Peyer's patch (tissue), 4 donors: ENCODE measurements at places on chromosomes 4 and X.

GRCh38 chr4:7411896-7412553, 22.7 kb downstream of the PSAPL1 start:
- DNase-seq = no peak

- no peak for DNase-seq
Observed at GRCh38 chr4:138902705-138903104, 112.9 kb upstream of the NOCT start.

- no peak for DNase-seq
Observed at GRCh38 chr4:153816542-153816941, 27.7 kb upstream of the SFRP2 start.

DNA sequence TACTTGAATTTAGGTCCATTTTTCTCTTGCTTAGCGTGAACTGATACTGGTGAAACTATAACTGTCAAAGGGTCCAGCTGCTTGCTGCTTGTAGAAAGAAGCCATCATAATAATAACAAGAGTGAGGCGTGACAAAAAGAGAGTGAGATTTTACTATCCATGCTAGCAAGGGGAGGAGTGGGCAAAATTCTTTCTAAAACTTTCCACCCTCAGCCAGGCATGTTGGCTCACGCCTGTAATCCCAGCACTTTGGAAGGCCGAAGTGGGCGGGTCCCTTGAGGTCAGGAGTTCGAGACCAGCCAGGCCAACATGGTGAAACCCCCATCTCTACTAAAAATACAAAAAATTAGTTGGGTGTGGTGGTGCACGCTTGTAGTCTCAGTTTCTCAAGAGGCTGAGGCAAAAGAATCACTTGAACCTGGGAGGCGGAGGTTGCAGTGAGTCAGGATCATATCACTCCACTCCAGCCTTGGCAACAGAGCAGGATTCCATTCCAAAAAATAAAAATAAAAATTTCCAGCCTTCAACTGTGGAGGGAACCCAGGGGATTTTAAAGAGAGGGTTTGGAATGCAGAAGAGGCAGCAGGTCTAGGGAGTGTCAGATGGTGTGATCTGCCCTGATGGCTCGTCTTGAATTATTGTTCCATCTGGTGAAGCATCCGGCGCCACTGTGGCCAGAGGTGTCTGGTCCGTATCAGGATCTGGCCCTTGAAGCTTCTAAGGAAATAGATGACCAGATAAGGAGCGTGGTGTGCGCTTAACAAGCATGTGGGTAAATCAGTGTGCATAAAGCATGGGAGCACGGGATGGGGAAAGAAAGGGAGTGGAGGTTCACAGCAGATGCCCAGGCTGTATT, 51.8 kb downstream of the LRP2BP start:
- no peak for DNase-seq

DNA sequence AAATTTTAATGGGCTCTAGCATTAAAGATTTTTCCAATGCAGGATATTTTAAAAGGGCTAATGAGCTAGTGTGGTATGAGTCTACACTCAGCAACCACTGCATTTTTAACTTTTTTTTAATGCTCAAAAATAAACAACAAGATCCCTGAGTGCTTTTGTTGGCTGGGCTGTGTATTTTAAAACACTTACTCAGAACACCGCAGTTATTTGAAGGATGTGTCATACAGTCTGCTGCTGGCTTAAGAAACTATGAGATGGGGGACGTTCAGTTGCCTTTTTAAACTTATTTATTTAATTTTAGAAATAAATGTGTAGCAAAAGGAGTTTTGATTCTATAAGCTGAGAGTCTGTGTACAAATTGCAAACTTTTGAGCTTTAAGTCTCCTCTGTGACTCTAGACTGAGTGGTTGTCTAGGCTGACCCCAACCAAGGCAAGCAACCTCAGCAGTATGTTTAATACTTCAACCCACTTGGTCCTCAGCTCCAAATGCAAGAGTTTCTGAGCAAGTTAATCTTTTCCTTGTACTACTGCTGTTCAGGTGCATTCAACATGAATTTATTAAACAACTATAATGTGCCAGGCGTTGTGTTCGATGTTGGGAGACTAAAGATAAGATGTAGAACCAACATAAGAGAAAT, 278.6 kb upstream of the DIPK2B start:
- DNase-seq = no peak

GRCh38 chr4:124445071-124445470, 267.5 kb downstream of the ANKRD50 start:
- DNase-seq = no peak

- DNase-seq = no peak
Observed at GRCh38 chrX:133229361-133229760, 11.2 kb upstream of the TFDP3 start.

DNA sequence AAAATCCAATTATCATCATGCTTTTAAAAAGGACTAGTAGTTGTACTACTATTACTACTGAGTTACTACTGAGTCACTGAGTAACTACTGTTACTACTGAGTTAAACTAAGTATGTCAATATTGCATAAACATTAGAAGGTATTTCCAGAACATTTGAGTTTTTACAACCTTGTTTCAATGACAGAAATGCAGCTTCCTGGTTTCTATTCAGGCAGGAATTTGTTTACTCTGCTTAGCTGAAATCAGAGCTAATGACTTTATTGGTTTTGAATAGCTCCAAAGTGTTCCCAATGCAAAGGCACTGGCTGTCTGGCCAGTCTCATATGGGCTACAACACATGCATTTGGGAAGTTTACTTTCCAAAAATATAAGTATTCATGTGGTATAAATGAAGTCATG, 12.0 kb downstream of the RPS6KA6 start:
- no peak for DNase-seq

DNA sequence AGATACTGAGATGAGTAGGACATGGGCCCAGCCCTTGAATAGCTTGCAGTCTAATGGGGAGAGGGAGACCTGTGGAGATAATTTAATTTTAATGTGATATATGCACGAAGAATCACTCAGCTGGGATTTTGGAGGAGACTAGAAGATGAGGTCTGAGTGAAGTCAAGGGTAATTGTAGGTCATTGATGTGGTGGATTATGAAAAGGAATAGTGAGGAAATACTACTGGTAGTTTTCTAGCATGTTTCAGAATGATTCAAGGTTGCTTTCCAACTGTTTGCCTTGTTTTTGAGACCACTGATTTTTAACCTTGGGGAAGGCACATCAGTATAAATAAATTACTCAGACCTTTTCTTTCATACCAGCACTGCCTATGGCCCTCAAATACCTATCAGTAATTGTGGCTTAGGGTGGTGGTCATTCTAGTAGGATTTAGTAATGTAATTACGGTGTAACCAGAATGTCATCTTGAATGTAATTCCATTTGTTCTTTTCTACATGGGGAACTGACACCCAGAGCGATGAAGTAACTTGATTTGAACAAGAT, 25.6 kb downstream of the PTTG2 start:
- DNase-seq = no peak

GRCh38 chrX:85017721-85018120, 14.0 kb downstream of the APOOL start:
- DNase-seq = no peak

GRCh38 chrX:138691186-138691585, 20.3 kb downstream of the FGF13 start:
- DNase-seq = no peak

DNA sequence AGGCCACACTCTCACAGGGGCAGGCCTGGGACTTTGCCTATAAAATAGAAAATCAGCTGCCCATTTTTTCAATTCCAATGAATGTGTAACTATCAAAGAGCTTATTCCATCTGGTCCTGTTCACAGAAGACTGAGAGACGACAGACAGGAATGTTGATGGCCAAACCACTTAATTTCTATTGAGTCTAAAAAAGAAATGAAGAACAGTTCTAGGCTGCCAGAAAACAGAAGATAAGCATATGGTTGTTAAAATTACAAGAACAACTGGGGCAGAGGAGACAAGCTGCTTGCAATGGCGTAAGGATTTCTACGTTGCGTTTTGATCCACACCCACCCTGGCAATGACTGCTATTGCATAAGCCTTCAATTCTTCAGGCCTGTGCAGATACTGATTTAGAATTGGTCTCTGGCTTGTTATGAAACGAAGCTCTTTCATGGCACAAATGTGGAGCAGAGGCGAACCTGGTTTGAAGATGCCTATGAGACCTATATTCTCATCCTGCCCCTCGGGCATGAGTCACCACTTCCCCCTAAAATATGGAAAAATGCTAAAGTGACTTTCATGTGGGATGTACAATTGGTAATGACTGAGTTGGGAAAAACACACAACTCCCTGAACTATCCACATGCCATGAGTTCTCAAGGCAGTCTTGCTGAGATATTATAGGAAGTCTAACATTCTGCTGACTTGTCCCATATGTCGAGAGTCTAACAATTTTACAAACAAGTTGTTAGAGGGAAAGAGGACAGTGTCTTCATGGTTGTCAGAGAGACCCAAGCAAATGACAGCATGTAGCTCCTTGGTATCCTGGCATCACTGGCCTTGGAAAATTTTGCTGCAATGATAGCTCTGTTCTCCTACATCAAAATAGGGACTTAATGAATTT, 37.9 kb upstream of the SORBS2 start:
- no peak for DNase-seq

GRCh38 chr4:110020139-110020538, 107.5 kb downstream of the EGF start:
- DNase-seq = no peak

- peak; percentile 53 for DNase-seq
Observed at GRCh38 chr4:165207016-165207430, 338 bp upstream of the KLHL2 start.

GRCh38 chr4:188603646-188604045, 464.4 kb downstream of the TRIML1 start:
- DNase-seq = no peak

DNA sequence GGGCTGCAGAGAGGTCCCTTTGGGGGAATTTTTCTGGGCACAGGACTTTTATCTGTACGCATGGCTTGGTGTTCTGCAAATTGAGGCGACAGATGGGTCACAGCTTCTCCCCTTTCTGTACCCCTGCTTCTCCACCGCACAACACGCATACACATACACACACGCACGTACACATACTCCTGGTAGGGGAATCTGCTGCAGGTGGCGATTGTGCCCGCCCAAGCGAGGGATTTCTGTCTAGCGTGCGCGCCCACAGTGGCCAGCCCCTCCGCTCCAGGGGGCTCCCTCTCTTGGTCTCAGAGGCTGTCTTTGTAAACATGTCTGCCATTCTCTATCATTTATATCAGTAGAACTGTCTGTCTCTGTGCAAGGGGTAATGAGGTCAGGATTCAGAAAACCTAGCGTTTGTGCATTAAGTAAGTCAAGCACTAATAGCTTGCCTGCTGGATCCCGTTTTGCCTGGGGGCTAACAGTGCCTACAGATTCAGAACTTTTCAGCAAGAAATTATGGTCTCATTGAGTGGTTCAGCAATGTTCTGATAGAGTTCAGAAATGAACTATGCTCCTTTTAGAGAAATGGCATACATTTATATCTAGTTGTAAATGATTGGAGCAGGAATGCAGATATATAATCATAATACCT, 2.2 kb downstream of the GRID2 start:
- DNase-seq = no peak

DNA sequence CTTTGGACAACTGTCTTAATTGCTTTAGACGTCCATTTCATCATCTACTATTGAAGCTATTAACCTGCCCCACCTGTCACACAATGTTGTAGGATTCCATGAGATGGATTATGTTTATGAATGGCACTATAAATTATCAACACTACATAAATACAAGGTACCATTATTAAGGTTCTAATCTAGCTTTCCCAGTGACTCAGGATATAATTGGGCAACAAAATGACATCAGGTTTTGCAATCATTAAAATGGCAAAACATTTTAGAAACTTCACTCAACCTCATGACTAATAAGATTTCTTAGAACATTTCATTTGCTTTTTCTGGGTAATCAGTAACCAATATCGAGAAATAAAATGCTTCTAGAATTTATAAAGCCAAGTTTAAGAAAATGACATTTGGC, 9.2 kb downstream of the HOPX start:
- no peak for DNase-seq

- DNase-seq = no peak
Observed at GRCh38 chr4:15649914-15650545, 5.1 kb downstream of the FBXL5 start.

DNA sequence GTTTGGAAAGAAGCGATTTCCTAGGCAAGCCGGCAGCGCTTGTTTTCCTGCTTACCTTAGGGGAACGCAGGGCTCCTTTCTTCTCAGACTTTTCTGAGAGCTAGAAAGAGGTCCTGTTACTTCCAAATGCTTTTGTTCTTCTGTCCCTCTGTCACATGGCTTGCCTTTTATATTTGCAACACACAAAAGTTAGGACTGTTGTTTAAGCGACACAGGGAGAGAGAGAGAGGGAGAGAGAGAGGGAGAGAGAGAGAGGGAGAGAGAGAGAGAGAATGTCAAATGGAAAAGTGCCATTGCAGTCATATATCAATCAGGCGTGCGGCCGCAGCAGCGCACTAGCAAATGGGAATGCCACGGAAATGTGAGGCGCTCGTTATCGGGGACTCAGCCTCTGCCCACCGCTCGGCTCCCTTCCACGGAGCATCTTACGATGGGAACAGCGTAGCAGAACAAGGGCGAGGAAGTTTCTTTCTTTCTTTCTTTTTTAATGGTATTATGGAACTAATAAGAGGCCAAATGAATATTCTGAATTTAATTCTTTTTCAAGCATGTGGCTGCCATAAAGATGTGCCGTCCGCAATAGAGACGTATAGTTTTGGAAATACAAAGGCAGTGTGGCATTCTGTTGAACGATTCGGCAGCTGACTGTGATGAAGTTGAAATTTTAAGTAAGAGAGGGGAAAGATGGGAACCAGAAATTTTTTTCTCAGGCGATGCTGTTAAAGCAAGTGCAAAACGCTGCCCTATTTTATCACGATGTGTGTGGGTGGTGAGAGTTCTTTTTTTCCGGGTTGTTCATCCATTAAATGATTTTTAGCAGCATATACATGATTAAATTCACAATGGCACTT, at the start of gene NDP:
Gene NDP, minus strand, starts transcription at position 142 of the 851 bp plus-strand sequence. CDS start 14,745 bp downstream, outside the sequence.
- DNase-seq = no peak

DNA sequence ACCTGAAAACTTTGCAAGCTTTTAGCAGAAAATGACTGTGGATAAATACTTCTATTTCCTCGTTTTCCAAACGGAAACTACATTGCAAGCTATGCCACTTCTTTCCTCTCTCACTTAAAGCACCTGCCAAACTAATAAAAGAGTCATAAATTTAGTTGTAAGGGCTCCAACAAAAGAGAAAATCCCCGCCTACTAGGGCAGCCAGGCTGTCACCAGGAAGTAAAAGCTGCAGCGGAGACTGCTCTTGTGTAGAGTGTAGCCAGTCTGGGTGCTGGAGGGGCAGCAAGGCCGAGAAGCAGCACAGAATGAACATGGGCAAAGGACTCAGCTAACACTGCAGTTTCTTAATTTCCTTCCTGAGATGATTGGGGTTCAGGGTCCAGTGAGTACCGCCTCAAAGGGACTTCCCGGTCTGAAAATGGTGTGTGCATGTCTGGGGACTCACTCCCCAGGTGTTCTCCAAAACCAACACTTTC, 89.3 kb upstream of the MAML3 start:
- DNase-seq = peak; percentile 32

- no peak for DNase-seq
Observed at GRCh38 chrX:108415146-108415545, 23.1 kb downstream of the COL4A6 start.
